ENCODE measurements at places on chromosomes 7 and 10.

- no peaks in the 10 kb centered on the region for H3K4me1 ChIP-seq
- no peak overlapping the region for H3K4me3 ChIP-seq
- no peak overlapping the region for H3K27ac ChIP-seq
- H3K36me3 ChIP-seq = peaks cover 53% of the 10 kb centered on the region
- no peak for DNase-seq
- H3K27me3 ChIP-seq = no peaks in the 10 kb centered on the region
These were observed 13.9 kb downstream of the BRAT1 start for GRCh38 chr7:2541291-2542010.

- H3K36me3 ChIP-seq = peaks cover 5% of the 10 kb centered on the region
- H3K27me3 ChIP-seq = no peaks in the 10 kb centered on the region
- peaks cover 4% of the 10 kb centered on the region for H3K4me1 ChIP-seq
- no peak for DNase-seq
These were observed 20.3 kb downstream of the HKDC1 start for GRCh38 chr10:69240455-69240854.

DNA sequence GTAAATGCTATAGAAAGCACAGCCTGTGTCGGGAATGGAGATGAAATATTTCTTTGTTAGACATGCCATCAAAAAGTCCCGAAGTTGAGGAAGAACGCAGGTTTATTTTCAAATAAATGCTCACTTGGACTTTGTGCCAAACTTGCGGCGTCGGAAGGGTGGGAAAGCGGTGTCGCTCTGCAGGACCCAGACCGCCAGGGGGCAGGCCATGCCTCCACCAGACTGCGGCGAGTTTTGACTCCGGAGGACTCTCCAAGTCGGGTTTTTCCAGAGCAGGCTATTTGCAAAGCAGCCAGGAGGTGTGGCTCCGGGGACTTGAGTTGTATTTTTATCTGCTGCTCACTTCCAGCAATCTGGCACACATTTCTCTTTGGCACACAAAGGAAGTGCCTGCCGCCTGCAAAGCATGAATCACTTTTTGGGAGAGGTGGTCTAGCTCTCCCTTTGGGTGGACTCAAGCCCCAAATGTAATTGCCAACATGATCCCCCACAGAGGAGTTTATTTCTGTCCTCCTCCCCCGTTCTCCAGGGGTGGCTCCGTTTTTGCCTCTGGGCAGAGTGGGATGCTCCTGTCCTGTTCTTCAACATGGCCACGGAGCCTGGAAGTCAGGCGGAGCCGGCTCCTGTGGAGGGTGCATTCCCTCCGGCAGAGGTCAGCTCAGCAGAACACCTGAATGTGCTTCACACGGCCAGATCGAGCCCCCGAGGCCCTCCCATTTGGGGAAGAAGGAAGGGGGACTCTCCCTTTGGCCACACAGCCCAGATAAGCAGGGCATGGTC, 82.3 kb upstream of the GPR26 start:
- no peak overlapping the region for H3K4me3 ChIP-seq
- no peaks in the 10 kb centered on the region for H3K4me1 ChIP-seq
- no peak for DNase-seq
- H3K27me3 ChIP-seq = peaks cover 8% of the 10 kb centered on the region
- no peak overlapping the region for H3K27ac ChIP-seq
- no peaks in the 10 kb centered on the region for H3K36me3 ChIP-seq

- H3K27me3 ChIP-seq = no peaks in the 10 kb centered on the region
- no peak for DNase-seq
- no peaks in the 10 kb centered on the region for H3K4me1 ChIP-seq
- no peaks in the 10 kb centered on the region for H3K36me3 ChIP-seq
These were observed 57.6 kb downstream of the LRRTM3 start for GRCh38 chr10:66983475-66983818.

DNA sequence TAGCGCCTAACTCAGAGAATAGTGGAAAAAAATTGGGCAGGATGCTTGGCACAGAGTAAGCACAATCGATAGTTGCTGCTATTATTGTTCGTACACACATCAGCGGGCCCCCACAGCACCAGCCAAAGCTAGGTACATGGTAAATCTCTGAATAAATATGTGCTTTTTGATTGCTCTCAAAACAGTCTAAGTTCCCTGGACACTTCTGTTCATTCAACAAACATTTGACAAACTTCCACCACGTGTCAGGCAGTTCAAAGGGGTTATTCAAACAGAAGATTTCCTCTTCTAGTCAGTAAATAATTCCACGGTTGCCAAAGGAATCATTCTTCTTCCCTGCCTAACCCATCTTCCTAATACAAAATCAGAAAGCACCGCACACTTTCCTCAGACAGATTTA, 150.8 kb downstream of the DGKI start:
- H3K27ac ChIP-seq = no peak overlapping the region
- no peak for DNase-seq
- H3K27me3 ChIP-seq = no peaks in the 10 kb centered on the region
- H3K4me1 ChIP-seq = no peaks in the 10 kb centered on the region

- H3K27me3 ChIP-seq = no peaks in the 10 kb centered on the region
- peaks cover 16% of the 10 kb centered on the region for H3K4me1 ChIP-seq
- H3K4me3 ChIP-seq = peak within 1 kb of the TSS; percentile 99
- DNase-seq = peak; percentile 59
These were observed at the start of gene PRKAG2 for GRCh38 chr7:151876899-151877777. TSS of gene PRKAG2 (minus strand) at chr7:151877115. CDS start at chr7:151876620, 495 bp downstream.

DNA sequence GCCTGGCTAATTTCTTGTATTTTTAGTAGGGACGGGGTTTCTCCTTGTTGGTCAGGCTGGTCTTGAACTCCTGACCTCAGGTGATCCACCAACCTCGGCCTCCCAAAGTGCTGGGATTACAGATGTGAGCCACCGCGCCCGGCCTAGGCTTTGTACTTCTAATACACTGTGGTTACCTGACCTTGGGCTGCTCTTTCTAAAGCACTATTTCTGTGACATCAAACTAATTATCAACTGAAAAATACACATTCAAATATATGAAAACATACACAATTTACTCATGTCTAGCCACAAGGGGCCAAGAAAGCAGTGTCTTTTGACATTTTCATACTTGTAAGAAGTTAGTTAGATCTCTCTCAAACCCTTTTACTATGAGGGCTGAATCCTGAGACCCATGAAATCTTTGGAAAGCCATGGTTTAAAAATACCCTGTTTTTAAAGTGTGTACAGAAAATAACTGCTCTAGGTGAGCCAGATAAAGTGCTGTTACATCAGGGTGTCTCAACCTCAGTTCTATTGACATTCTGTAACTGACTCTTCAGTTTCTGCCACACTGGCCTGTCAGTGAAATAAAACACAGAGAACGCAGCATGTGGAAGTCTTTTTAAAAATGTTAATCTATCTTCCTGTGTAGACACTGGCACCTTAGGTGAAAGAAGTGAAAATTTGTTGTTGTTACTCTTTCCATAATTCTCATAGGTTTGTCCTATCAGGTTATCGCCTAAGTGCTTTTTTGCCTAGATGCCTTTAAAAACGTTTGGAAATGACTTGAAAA, 58.8 kb downstream of the CREM start:
- no peaks in the 10 kb centered on the region for H3K36me3 ChIP-seq
- DNase-seq = no peak
- no peak overlapping the region for H3K4me3 ChIP-seq
- H3K27me3 ChIP-seq = no peaks in the 10 kb centered on the region
- H3K27ac ChIP-seq = no peak overlapping the region
